ENCODE measurements at places on chromosomes 11 and 22. TPM values are rescaled to one million over a fixed set of nuclear protein-coding genes. Genes with fewer than 3 reads are reported as not detected.

OR8D2 gene
- not detected for total RNA-seq

UEVLD gene
- 32.9 TPM for total RNA-seq

IFTAP gene
- 41.3 TPM for total RNA-seq

CREB3L1 gene
- total RNA-seq: 23.1 TPM

PVALB gene
- not detected for total RNA-seq

MS4A6A gene
- not detected for total RNA-seq

RAG2 gene
- not detected for total RNA-seq

OR51B2 gene
- total RNA-seq: not detected

LUZP2 gene
- total RNA-seq: not detected

TRMU gene
- total RNA-seq: 23.1 TPM

OR5D16 gene
- total RNA-seq: not detected

LARGE1 gene
- total RNA-seq: 12.2 TPM

CCDC15 gene
- total RNA-seq: 2.2 TPM

CDPF1 gene
- total RNA-seq: 9.1 TPM

OR51B4 gene
- total RNA-seq: not detected

Data from articular chondrocyte of knee joint (primary cell).